ENCODE measurements at places on chromosomes 7 and 10.

- DNase-seq: no peak
Measured at GRCh38 chr7:23380961-23381360, 81.8 kb downstream of the MALSU1 start.

DNA sequence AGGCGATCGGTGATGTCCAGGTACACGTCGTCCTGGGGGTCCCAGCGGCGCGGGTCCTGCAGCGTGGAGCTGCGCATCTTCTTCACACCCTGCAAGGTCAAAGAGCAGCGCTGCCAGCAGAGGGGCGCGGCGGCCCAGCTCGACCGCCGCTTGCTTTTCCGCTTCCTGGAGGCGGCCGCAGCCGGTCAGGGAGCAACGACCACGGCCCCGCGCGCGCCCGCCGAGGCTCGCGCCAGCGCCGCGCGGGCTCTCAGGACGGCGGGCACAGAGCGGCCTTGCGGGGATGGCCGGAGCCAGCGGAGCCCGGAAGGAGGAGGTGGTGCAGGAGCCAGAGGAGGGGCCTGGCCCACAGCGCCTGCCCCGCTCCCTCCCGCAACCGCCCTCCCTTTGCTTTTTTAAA is 76.4 kb upstream of the CDC14C start:
- DNase-seq: no peak

DNA sequence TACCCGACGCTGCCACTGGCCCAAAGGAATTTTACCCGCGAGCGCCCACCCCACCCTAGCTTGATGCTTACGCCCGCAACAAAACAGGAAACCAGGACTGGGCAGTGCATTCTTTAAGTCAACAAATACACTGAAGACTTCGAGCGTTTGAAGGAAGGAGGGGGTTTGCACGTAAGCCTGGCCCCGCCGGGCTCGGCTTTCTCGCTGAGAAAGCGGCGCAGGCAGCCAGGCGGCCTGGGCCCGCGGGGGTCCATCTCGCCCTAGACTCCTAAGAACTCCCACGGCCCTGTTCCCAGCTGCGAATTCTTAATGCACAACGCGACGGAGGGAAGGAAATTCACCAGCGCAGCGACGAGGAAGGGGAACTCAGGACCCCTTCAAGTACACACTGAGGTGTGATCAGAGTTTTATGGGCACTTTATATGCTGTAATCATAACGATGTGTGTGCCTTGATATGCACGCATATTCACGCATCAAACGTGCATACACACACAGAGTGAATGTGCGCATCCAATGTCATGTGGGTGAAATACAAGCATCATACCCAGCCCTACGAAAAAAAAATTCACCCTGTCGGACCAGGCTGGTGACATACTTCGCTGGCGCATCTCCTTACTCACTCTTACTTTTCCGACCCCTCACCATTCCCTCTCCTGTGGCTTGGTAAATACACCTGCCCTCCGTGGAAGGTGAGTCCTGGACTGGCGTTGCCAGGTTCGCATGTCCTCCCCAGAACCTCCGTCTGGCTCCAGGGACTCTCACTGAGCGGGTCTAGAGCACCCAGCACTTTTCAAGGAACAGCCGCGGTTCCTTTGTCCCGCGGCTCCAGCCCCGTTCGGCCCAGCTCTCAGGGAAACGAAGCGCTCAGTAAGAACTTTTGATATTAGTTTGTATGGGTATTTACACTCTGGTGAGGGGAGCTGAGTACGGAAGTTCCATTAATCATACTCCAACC is 5.7 kb upstream of the HOXA13 start:
- DNase-seq: no peak

DNA sequence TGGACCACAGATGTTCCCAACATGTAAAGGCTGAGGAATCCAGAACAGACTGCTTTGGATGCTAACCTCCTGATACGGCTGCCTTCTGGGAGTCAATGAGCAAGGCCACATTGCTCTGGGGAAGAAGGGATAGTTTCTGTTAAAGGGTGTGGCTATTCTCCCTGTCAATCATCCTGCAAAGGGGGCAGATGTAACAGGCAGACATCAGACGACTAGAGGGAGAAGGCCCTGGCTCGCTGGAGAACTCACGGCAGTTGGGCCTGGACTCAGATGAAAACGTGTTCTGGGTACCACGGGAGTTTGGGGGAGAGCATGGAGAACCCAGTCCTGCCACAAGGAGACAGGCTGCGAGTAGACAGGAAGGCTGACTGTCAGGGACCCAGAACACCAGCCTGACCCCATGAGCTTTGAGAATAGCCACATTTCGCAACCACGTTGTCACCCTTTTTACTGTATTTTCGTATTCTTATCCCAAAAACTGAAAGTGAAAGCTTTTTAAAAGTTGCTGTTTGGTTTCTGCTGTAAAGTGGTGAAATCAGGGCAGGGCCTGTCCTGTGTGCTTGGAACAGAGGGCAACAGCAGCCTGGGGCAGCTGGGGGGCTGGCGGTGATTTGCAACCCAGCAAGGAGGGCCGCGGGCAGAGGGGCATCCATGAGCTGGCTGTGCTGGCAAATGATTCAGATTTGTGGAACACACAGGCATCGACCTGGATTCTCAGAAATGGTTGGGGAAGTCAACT is 95.3 kb downstream of the MYOF start:
- no peak for DNase-seq

- no peak for DNase-seq
Measured at GRCh38 chr7:116940689-116941370, 12.5 kb upstream of the ST7 start.

Measured in stimulated activated CD4-positive, alpha-beta T cell treated with anti-CD3 and anti-CD28 coated beads, Interleukin-1b, Interleukin-23, amount 100 ng/mL, for 4 hours (primary cell).